ENCODE measurements at places on chromosomes 1 and 21.

GRCh38 chr1:186330758-186331157 lies 44.3 kb downstream of the TPR start:
- no peak for DNase-seq

DNA sequence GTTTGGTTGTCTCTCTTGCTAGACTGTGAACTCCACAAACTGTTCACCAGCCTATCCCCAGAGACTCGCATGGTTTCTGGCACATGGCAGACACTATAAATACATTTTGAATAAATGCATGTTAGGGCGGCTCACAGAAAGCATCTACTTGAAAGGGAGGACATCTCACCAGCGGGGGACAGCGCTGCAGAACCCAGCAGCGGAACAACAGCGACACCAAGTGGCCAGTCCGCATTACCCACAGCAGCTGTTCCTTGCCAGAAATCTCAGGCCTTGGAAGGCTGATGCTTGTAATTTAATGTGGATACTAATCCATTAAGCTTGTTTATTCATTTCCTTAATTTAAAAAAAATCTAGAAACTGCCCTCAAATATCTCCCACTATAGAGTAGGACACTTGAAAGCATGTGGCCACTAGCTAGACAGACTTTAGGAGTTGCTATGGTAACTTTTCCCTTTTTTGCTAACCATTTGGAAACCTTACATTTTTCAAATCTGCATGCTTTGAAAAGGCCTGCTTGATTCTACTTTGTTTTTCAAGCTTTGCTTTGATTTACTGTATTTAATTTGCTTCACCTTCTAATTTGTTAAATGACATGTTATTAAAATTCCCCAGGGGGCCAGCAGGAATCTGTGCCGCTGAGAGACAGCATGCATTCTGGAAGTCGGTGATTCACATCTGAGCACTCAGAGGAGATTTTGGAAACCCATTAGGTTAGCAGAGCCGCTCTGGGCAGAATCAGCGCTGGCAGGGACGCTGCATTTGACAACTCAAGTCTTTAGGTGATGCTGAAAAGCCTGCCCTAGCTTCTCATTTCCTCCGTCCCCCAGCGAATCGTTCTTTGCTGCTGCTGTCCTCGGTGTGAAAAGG lies 63.5 kb upstream of the SSX2IP start:
- peak; percentile 57 for DNase-seq

DNA sequence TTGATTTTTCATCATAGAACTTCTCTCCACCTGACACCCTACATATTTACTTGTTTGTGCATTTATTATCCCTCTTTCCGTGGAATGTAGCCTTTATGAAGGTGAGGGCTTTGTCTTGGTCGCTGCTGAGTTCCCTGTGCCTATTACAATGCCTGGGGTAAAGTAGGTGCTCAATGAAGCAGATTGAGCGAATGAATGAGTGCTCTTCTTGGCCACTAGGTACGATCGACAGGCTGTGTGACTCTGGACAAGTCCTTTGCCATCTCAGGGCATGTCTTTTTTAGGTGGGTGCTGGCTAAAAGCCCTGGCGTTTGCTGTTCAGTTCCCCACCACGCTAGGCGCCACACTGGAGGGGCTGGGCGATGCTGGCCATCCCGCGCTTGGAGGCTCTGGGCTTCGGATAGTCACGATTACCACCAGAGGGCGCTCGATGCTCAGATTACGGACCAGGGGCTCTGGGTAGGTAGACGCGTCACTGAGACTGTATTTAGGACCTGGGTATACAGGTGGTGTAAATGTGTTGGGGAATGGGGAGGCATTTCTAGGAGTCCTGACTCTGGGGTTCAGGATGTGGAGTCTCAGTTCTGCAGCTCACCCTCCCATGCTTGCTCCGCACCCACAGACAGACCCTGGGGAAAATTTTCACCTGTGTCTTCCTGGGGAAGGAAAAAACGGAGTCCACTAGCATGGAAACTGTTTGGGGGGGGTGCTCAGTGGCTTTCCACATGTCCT lies 71.0 kb upstream of the CSF3R start:
- DNase-seq, result peak; percentile 40

DNA sequence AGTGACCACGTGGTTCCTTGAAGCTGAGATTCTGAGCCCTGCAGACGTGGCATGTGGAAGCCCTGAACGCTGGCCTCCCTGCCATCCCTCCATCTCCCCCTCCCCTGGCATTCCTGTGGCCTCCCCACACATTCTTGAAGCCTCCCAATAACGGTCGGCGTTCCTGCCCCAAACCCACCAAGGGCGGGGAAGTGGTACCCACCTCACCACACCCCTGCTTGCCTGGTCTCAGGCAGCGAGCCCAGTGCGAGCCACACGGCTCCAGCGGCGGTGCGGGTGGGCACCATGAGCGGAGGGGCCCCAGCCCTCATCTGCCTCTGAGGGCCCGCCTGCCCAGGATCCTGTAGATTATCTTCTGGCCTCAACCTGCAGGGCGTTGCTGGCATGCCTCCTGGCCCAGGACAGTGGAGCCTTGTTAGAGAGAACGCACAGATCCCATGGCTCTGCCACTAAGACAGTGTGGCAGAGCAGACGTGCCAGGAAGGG lies 20.6 kb upstream of the PRELP start:
- DNase-seq, result no peak

DNA sequence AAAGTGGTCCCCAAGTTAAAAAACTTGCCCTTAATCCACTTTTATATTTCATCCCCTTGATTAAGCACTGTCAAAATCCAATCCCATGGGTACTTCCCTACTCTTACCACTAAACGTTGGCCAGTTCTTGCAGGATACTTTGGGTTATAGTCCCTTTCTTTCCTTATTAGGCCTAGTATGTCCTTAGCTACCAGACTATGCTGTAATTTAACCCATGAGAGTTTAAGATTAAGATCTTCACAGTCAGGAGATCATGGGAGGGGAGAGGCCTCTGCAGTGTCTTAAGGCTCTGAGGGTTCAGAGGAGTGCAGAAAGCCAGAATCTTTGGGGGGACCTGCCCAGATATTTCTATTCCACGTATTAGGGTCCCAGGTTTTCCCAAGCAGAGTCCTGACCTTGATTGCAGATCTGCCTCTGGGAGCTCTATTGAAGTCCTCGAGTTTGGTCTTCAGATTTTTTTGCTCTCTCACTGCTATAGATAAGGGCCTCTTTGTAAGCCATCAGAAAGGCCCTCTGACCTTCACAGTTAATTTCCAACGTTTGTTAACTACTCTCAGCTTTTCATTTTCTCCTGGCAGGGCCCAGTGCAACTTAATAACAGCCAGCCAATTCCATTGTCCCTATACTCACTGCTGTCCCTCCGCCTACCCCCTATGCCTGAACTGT lies 9.0 kb upstream of the CGN start:
- DNase-seq, result no peak

DNA sequence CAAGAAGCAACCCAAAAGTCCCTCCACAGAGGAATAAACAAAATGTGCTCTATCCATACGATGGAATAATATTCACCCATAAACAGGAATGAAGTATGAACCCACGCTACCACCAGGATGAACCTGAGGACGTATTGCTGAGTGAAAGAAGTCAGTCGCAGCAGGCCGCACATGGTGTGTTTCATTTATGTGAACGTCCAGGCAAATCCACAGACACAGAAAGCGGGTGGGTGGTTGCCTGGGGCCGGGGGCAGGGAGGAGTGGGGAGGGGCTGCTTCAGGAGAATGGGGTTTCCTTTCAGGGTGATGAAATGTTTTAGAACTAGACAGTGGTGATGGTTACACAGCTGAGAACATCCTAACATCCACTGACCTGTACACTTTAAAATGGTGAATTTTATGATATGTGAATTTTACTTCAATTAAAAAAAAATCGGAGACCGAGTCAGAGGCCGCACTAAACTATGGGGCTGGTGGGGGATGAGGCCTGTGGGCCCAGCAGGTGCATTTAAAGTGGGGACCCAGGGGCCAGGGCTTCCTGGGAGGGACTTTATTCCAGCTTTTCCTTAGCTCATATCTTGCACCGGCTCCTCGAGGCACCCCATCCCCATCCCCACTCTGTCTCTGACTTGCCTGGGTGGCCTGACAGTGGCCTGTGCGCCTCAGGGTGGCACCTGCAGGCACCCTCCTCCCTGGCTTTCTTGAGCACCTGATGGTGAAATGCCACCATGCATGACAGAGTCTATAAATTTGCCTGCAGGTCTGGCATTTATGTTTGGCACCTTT lies 392.6 kb upstream of the VAMP3 start:
- no peak for DNase-seq

DNA sequence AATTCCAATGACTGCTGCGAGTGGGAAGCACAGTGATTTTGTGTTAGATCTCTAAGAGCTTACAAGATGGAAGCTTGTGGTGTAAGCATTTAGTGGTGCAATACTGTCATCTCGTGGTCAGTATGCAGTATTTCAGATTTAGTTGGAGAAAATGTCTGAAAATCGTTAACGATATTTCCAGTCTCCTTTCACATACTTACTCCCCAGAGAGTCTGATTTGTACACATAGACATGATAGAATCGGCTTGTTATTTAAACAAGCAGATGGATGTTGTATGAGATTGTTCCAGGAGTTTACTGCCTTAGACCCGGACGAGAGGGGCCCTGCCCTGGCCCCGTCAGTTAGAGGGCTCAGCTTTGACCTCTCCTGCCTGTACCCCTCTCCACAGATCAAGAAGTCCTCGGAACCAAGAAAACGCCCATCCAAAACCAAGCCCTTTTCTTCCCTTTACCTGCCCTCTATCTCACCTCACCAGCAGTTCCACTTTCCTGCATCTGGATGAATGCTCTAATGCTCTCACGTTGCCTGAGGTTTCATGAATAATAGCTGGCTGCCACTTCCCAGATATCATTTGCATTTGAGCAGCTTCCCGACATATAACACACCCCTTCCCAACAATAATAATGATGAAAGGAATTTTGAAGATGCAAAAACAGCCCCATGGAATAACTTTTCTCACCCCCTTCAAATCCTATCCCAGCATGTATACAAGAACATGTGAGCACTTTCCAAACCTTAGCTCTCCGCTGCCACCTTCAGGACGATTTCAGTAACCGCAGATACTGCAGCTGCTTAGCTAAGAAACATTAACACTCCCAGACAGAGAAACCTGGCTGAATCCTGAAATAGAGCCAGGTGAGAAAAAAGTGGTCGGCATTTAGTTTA lies 247.3 kb downstream of the LTN1 start:
- peak; percentile 60 for DNase-seq

GRCh38 chr1:86965012-86965826 lies 50.8 kb downstream of the HS2ST1 start:
- no peak for DNase-seq

DNA sequence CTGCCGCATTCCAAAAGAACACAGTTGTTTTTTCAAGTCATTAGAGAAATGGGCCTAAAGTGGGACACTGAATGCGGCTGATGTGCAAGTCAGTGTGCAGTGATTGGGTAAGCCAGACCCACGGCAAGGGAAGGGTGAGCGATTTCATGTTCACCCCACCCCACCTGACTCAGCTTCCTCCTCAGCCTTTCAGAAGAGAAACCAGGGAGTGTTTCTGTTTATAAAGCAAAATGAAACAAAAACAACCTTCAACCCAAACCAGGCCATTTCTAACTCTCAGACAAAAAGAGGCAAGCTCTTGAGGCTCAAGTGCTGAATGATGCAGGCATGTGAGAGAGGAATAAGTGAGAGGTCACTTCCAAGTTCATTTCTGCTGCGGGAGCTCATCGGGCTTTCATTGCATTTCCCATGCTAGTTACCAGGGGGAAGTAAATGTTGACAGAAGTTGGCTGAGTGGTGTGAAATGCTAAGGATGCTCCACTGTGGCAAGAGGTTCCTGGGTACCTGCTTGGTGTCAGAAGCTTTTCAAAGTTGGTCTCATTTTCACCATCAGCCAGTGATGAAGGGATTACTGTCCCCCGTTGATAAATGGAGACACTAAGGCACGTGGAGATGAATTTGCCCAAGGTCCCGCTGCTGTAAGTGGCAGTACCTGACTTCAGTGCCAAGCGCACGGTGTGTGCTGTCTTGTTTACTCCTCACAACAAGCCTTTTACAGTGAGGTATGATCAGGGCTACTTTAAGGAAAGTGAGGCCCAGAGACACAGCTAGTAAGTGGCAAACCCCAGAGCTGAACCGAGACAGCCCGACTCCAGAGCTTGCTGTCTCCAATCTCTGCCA lies 29.1 kb downstream of the STPG1 start:
- DNase-seq, result no peak
